ENCODE measurements at places on chromosomes 5 and 9.
A peak's percentile ranks its signal among the peaks of the same experiment; 100 is the strongest.

DNA sequence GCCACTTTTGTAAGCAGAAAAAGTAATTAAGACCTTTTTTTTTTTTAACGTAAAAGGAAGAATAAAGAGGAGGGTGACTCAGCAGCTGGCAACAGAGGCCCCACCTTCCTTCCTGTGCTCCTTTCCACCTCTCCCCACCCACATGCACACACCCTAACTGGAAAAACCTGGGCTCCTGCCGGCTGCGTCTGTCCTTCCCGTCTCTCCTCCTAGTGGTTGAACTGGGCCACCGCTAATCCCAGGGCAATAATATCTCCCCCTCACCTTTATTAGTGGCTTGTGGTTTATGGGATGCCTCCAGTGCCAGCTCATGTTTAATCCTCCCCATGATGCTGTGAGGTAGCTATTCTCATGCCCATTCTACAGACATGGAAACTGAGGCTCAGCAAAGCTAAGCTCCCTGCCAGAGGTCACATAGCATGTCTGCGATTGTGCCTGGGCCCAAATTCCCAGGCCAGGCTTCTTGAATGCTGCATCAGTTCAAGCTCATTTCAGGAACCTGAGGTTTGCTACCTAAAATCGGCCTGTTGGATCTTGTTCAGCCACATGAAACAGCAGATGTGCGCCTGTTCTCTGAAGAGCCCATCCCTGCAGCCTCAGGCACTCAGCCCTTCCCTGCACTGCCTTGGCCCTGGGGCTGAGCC is 60.9 kb upstream of the IL17B start:
- DNase-seq, result no peak

DNA sequence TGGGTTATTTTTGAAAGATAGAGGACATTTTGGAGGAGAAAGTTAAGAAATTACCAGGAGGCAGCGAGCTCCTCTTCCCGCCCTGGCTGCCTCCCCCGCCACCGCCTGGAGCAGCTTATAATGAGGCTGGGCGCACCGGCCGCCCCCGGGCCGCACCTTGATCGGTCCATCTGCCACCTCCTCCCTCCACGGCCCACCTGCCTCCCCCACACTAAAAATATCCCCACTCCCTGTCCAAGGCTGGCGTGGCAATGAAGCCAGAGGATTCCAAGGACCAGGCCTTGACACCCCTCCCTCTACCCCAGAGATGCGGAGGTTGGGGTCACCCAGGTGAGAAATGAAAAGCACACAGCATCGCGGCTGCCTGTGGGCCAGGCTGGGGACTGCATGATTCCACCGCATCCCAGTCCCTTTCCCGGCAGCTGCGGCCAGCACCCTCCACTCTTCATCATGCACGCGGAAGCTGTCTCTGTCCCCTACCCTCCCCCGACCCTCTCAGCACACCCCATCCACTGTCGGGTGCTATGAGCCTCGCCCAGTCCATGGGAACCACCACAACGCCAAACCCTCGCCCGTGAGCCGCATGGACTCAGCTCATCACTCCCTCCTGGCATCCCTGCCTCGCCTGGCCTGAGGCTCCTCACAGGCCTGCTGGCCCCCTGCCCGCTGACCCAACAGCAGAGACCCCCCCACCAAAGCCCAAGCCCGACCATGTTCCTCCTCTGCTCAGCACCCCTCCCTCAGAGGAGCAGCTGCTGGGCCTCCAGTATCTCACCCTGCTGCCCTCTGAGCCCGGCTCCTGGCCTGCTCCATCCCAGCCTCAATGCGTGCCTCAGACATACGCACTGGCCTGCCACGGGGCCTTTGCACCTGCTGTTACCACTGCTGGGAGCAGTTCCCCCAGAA is 50.0 kb downstream of the SARDH start:
- DNase-seq, result no peak

DNA sequence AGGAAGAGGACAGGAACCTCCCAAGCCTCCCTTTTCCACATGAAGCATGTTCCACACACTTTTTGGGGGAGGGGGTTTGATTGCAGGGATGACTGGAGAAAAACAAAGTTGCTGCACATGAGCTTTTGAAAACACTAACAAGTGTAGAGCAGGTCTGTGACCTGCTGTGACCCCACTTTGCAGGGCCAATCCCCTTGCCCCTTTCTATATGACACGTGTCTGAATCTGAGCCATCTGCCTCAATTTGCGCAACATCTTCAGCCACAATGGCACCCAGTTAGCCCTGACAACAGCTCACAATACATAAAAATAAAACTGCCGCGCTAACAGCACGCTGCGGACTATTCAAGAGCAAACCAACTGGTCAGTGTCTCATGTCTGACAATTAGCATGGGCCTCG is 227.8 kb upstream of the TBCA start:
- DNase-seq, result peak; percentile 90

DNA sequence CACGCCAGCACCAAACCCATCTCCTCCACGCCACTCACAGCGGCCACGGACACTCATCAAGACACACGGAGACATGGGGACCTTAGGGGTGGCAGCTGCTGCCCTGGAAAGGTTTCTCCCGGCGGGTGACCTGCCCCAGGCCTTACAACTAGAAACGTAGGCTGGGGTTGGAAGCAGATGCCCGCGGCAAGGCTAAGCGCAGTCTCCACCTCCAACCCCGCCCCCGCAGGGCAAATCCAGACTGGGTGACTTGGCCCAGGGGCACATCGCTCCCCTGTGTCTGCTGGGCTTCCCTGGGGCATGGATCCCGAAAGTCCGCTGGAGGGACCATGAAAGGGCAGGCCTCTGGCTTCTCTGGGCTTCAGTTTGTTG is 12.0 kb upstream of the ASS1 start:
- DNase-seq, result no peak

DNA sequence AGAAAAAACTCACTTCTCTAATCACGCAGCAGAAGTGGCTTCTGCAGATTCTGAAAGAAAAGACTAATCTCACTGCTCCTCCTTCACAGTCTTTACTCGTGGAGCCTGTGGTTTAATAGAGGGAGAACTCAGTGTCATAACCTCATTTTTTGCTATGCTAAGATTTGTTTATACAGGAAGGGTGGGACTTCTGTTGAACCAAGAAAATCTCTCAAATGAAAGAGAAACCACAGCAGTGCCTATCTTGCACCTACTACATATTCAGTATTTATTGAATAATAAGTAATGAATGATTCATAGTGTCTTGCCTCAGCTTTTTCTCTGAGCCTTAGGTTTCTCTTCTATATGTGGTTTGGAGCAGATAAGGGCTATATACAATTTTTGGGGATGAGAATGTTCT is 136.1 kb upstream of the DMAC1 start:
- no peak for DNase-seq

DNA sequence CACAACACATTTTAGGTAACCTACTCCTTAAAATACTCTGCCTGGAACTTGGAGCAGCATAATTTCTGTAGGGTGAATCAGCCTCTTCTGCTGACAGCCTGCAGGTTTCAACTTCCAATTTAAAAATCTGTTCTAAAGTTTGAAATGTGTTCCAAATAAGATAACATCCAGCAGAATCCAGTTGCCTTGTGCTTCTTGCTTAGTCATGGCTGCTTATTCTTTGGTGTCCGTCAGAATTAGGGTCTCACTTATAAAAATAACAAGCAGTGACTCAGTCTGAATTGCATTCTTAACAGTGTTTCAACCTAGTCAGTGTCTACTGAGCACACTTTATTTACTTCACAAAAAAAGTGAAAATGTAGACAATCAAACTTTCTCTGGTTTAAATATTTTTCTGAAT is 3.7 kb downstream of the CDH6 start:
- no peak for DNase-seq

DNA sequence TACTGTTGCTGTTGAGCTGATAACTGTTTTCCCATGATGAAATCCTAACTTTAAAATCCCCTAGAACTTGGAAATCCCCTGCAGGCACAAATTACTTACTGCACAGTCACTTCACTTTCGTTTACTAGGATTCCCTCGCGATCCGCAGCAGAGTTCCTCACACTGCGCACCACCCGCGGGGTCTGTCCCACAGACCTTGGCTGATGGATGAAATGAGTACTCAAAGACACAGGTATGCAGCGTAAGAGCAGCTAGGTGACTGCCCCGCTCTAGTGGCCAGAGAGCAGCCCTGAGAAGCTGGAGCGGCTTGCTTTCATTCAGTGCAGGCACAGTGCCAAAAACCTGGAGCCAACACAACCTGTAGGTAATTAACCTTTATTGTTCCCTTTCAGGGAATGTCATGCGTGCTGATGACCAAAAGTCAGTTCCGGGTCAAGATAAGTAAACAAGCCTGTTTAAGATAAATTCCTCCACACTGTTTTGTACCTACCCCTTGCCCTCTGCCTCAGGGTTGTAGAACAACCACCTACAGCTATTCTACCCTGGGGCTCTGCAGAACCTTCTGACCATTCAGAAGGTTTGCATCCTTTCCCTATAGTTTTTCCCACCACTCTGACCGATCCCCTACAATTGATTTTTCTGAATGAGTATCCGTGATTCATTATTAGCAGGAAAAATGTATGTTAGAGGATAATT is 191.2 kb downstream of the CDH9 start:
- no peak for DNase-seq

DNA sequence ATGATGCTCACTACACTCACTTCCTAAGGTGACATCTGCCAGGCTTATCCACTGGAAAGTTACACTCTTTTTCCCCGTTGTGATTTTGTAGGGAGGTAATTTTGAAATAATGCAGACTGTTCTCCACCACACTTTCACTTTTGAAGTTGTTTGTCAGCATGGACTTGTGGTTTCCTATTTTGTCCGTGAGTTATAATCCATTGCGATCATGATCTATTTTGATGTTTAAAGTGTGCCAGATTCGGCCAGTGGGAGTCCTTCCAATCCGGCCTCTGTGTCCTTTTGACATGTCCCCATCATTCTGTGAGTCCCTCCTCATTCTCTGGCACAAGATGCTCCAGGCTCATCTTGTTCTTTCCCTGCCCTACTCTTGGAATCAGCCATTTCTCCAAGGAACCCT is 211.3 kb upstream of the KLF4 start:
- no peak for DNase-seq

DNA sequence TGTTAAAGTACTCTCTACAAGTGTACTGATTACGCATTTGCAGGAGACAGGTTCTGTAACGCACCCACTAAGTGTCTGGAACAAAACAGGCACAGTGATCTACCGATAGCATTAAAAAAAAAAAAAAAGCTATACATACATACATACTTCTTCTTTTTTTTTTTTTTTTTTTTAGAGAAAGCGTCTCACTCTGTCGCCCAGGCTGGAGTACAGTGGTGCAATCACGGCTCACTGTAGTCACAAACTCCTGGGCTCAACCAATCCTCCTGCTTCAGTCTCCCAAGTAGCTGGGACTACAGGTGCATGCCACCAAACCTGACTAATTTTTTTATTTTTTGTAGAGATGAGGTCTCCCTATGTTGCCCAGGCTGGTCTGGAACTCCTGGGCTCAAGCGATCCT is 7.6 kb downstream of the KIF24 start:
- DNase-seq, result no peak

GRCh38 chr5:178278358-178279023 is 45.9 kb upstream of the PHYKPL start:
- DNase-seq, result no peak

DNA sequence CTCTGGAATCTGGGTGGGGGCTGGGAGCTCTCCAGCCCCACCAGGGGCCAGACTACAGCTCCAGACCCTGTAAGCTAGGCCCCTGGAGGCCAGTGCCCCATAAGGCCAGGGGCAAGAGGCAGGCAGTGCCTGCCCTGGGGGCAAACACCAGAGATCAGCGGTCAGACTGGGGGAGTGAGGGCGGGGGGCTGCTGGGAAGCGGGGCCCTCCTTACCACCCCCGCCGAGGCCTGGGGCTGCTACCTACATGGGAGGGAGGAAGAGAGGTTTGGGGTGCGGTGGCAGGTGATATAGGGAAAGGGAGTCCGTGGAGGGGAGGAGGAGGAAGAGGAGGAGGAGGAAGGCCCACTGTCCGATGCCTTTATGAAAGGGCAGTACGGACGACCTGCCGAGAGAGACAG is 12.7 kb downstream of the PRR7 start:
- DNase-seq, result no peak

DNA sequence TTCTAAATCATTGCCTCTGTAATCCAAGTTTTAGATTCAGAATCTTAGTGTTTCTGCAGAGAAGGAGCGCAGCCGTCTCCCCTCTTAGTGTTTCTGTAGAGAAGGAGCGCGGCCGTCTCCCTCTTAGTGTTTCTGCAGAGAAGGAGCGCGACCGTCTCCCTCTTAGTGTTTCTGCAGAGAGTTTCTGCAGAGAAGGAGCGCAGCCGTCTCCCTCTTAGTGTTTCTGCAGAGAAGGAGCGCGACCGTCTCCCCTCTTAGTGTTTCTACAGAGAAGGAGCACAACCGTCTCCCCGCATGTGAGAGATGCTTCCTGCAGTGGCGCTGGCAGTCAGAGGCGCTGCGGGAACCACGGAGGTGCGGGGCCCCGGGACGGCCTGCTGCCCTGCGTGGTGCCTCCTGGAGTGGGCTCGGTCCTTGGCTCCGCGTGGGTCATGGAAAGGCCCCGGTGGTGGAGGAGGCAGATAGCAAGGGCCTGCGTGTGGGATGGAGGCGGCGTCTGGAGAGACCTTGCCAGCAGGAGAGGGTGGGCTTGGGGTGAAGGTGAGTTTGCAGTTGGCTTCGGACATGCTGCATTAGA is 10.9 kb downstream of the CEP72 start:
- no peak for DNase-seq

DNA sequence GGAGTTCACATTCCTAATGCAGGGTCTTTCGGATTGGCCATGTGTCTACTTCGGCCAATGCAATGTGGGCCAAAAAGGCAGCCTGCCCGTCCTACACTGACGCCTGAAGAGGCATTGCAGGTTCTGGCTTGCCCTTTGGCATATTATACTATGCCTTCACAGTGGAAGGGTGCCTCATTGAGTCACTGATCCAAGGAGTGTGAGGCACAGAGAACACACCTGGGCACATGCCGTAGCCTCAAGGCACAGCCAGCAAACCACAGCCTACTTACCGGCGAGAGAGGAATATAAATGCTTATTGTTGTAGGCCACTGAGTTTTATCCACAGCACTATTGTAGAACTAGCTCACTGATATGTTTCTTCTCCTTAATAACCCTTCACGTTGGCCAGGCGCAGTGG is 409.6 kb downstream of the GADD45G start:
- DNase-seq, result no peak

- DNase-seq, result no peak
These were observed 339.0 kb downstream of the PDE4D start for GRCh38 chr5:59554501-59554900.

DNA sequence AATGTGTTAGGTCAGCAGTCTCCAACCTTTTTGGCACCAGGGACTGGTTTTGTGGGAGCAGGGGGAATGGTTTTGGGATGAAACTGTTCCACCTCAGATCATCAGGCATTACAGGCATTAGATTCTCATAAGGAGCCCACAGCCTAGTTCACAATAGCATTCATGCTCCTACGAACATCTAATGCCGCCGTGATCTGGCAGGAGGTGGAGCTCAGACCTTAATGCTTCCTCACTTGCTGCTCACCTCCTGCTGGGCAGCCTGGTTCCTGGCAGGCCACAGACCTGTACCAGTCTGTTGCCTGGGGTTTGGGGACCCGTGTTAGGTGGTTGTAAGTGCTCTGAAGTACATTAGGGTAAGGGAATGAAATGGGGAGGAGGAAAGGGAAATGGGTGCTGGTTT is 9.7 kb upstream of the CTNNA1 start:
- no peak for DNase-seq

GRCh38 chr5:129243039-129243438 is 148.5 kb downstream of the ISOC1 start:
- DNase-seq, result no peak

Data from NB4 (cell line).